ENCODE measurements at places on chromosomes 3 and 15.

DNA sequence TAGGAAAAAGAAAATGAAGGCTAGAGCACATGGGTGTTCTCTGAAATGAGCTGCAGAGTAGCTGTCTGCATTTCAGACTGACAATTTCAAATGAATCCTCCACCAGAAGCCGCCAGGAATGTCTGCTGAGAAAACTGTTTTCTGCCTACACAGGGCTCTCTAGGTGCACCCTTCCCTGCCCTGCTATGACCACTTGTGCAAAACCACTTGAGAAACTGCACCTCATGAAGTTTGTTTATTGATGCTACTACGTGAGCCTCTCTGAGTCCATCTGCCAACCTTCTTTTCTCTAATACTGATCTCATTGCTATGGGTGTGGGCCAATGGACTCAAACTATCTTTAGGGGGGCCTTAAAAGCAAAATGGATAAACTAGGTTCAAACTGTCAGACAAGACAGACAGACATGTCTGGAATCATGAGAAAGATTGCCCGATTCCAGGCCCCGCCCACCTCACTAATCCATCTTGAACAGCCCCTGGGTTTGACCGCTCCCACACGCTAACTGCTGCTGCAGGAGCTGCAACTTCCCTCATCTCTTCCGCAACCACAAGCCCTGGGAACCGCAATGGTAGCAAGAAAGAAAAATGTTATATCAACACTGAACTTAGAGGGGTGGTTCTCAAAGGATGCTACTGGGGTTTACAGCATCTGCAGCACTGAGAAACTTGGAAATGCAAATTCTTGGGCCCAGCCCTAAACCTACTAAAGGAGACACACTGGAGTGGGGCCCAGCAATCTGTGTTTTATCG is 9.0 kb upstream of the CD47 start:
- no peak for DNase-seq

- no peak for DNase-seq
Measured at GRCh38 chr15:64282701-64283100, 73.3 kb downstream of the CSNK1G1 start.

GRCh38 chr3:50673931-50674330 is 796 bp upstream of the DOCK3 start:
- DNase-seq = no peak

DNA sequence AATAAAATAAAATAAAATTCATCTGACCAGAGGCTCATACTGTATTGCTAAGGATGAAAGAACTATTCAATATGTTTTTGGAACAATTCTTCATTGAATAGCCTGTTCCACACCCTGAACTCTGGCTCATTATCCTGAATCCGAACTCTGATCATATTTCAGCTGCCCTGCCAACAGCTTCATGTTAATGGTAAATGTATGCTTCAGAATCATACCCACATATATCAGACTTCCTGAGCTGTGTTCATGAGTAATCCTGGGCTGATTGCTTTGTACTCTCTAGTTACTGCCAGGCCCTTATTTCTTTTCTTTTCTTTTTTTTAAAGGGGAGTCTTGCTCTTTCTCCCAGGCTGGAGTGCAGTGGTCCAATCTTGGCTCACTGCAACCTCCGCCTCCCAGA is 11.8 kb downstream of the INO80 start:
- DNase-seq = no peak

GRCh38 chr3:55524565-55525244 is 37.6 kb upstream of the WNT5A start:
- no peak for DNase-seq

- DNase-seq = peak; percentile 14
Measured at GRCh38 chr15:68658151-68658550, 79.4 kb downstream of the CORO2B start.

- peak; percentile 33 for DNase-seq
Measured at GRCh38 chr3:156171281-156172267, 51.2 kb downstream of the KCNAB1 start.

Measured in NCI-H1417 (cell line).